ENCODE measurements at places on chromosomes 6 and 20. TPM values are rescaled to one million over a fixed set of nuclear protein-coding genes. Genes with fewer than 3 reads are reported as not detected.

The PLEKHG1 gene
- 3.6 TPM for polyA plus RNA-seq

The CENPQ gene
- polyA plus RNA-seq = 3.4 TPM

GRCh38 chr6:138811866-138812265 is 16.0 kb downstream of the ECT2L start:
- no peak for DNase-seq

DNA sequence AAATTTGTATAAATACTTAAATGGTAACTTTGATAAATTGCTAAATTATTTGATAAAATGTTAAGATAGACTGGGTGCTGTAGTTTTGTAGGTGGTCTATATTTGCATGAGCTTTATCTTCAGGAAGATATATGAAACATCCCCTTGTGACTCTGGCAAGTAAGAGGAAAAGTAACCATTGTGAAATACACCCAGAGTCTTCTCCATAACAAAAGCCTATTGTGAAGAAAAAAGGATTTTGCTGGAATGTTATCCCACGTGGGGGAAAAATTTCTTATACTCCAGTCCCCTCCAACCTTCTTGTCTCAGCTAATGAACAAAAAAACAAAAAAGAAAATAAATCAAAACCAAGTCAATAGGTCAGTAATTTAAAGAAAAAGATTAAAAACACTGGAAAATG is 600.7 kb downstream of the HDGFL1 start:
- no peak for DNase-seq

- DNase-seq = no peak
Observed at GRCh38 chr6:110474500-110474899, 1.9 kb downstream of the SLC22A16 start.

- no peak for DNase-seq
Observed at GRCh38 chr6:168926306-168926705, 327.3 kb downstream of the THBS2 start.

The HLA-DQA1 gene
- 3.3 TPM for polyA plus RNA-seq

GRCh38 chr6:125658759-125659431 is 90.5 kb upstream of the HEY2 start:
- no peak for DNase-seq

The COX4I2 gene
- 6.3 TPM for polyA plus RNA-seq

DNA sequence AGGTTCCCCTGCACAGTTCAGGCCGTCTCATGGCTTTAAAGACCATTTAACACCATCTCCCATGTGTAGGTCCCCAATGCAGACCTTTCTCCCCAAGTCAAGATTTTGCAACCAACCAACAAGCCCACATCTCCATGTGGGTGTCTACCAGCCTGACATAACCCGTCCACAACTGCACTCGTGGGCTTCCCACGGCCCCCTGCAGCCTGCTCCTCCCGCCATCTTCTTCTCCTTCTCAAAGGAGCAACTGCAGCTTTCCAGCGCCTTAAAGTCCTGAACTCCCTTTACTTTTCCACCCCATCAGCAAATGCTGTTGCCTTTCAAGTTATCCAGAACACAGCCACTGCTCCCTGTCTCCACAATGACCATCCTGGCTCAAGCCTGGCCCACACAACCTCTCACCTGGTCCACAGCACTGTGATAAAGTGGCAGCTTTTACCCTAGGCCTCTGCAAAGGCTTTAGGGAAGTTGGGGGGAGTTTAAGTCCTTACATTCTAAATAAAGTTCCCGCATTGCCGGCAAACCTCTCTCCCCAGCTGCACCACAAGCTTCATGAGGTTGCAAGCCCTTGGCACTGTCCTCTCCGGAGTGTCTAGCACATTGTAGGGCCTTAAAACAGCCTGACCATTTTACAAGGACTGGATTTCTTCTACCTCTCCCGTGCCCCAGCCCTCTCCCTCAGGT is 140.5 kb downstream of the PREX1 start:
- no peak for DNase-seq

GRCh38 chr20:63099456-63100173 is 92.9 kb upstream of the BHLHE23 start:
- no peak for DNase-seq
